Stimulated activated CD4-positive, alpha-beta T cell treated with anti-CD3 and anti-CD28 coated beads, Interleukin-12 subunit alpha, Interleukin-12 subunit beta, amount 100 ng/mL, for 48 hours (primary cell): ENCODE measurements at places on chromosomes 6 and 20.

DNA sequence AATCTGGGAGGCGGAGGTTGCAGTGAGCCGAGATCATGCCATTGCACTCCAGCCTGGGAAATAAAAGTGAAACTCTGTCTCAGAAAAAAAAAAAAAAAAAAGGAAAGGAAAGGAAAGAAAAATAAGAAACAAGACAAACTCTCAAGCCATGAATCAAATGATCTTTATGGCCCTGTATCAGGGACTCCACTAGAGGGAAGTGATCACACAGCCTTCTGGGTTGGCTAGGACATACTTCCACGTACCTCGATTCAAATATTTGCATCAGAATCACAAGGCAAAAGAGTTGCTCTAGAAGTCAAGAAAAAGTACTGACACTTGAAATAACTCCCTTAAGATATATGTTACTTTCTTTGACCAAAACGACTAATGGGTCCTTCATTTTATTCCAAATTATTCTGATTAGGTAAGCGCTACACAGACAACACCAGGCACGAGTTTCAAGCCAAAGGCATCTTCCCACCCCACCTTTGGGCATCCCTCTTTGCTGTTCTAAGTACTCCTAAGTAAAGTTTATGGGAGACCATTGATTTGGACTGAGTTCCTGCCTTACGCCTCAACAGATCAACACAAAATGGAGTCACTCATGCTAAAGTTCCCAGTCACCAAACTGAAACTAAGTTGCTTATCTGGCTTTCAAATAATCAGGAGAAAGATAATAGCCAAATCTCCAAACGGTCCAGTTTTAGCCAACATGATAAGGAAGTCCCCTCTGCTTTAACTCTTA is 77.5 kb upstream of the NT5E start:
- no peak for DNase-seq

- DNase-seq = no peak
Observed at GRCh38 chr20:52259295-52259694, 67.7 kb upstream of the ZFP64 start.

DNA sequence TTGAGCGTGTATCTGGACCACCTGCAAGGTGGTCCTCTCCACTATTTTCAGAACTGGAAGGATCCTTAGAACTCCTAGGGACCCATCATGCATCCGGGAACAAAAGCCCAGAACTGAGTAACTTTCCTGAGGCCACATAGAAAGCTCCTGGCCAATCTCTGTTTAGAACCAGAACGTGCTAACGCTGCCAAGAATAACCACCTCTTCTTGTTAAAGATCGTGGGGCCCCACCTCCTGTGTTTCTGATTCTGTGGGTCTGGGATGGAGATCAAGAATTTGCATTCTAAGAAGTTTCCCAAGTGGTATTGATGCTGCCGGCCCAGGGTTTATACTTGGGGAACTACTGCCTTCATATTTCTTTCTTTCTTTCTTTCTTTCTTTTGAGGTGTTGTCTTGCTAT is 13.3 kb downstream of the CD40 start:
- DNase-seq = no peak

DNA sequence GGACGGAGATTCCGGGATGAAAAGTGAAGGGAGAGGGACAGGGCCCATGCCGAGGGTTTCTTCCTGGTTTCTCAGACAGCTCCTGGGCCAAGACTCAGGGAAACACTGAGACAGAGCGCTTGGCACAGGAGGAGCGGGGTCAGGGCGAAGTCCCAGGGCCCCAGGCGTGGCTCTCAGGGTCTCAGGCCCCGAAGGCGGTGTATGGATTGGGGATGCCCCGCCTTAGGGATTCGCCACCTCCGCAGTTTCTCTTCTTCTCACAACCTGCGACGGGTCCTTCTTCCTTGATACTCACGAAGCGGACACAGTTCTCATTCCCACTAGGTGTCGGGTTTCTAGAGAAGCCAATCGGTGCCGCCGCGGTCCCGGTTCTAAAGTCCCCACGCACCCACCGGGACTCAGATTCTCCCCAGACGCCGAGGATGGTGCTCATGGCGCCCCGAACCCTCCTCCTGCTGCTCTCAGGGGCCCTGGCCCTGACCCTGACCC is 55.0 kb upstream of the HLA-A start:
- no peak for DNase-seq

DNA sequence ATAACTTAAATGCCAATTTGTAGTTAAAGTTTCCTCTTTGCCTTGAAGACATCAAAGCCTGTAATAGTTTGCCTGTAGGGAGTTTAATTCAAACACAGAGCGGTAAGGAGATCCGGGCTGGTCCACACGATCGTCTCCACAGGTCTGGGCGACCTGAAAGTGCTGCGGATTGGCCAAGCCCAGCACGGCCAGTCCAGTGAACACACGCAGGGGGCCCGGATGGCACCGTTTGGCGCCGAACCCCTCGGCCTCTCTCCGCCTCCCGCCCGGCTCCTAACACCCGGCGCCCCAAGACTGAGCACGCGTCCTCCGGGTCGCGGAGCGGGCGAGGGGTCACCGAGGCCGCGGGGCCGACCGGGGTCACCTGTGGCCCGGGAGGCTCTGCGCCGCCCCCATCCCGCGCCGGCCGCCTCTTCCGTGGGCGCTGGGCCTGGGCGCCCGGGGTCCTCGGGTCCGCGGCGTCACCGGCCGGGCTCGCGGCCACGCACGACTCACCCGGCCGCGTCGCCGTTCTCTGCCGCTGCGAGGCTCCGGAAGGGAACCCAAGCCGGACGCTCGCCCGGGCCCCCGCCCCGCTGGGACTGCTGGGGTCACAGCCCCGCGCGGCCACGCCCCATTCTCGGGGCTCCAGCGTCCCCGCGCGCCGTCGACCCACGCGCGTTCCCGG is 481 bp downstream of the SERPINB6 start:
- DNase-seq = no peak

DNA sequence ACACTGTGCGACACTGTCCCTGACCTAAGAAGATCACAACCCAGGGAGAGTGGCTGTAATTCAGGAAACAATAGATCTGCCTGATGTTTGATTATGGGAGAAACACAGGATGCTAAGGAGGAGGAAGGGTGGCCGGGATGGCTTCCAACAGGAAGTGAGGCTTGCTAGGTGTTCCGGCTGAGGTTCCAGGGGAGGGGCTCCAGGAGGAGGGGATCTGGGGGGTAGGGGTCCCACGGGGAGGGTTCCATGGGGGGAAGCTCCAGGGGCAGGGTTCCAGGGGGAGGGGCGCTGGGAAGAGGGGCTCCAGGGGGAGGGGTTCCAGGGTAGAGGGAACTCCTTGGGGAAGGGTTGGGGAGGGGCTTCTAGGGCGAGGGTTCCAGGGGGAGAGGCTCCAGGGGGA is 48.6 kb downstream of the DAAM2 start:
- DNase-seq = no peak

DNA sequence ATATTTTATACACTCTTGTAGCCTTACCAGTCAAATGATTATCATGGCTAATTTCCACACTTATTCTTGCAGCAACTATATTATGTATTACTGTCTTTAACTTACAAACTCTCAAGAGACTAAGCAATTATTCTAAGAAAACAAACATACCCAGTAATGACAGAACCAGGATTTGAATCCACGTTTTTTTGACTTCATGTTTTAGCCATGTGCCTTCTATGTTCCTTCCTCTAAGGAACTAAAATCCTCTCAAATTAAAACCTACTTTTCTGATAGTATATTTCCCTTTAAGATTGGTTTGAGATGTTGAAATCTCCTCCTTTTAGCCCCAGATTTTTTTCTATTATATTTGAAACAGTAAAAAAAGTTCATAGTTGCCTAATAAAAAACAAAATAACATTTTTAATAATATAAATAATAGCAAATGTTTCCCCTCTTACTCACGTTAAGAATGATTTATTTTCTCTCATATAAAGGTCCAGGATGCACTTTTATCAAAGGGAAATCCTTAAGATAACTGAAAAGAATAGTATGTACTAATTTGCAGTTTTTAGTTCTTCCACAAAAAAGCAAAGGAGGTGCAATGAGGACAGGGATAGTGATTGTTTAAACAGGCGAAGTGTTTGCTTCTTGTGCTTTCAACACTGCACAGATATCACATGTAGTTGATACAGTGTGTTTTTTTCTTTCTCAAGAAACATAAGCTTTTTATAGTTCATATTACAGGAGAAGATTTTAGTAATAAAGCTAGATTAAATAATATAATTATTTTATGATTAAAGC is 54.0 kb downstream of the VTA1 start:
- no peak for DNase-seq

- DNase-seq = no peak
Observed at GRCh38 chr6:158772851-158773371, 46.3 kb downstream of the EZR start.

- no peak for DNase-seq
Observed at GRCh38 chr6:423055-423798, 31.7 kb downstream of the IRF4 start.

DNA sequence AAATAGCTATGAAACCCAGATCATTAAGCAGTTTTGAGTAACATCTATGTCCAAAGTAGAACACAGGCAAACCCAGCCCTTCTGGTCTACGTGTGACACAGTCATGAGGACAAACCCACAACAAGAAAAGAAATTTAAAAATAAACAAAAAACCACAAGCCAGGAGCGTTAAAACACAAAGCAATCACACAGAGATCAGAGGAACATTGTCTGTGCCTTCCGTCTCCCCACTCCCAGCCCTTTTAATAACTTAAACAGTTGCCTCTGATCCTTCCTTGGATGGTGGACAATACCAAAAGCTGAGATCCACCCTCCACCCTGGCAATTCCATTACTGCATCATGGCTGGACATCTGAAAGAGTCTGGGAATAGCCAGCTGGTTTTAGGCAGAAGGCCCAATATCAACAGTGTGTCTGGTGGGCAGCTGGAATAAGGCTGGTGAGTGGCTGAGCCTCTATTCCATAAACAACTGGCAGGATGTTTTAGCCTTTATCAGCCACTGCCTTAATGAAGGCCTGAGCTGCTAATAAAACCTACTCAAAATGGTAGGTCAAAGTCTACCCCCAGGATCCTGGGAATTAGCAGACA is 15.7 kb upstream of the LAMA4 start:
- no peak for DNase-seq

DNA sequence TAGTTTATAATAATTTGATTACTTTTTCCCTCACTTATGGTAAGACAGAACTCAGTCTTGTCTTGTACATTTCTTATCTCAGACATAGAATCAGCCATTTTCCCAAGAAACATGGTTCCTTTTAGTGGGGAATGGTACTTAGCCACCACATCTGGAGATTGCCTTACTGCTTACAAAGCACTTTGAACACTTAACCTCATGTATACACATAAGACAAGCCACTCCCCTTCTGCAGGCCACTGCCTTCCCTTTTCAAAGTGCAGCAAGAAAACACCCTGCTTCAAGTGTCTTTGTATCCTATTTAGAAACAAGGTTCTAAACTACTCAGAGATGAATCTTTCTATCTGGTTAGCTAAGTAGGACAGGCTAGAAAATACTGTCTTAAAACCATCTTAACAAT is 159.2 kb downstream of the UBE3D start:
- no peak for DNase-seq

GRCh38 chr6:149329529-149329928 is 12.0 kb downstream of the TAB2 start:
- DNase-seq = no peak

GRCh38 chr20:52342913-52343312 is 151.3 kb upstream of the ZFP64 start:
- DNase-seq = no peak

DNA sequence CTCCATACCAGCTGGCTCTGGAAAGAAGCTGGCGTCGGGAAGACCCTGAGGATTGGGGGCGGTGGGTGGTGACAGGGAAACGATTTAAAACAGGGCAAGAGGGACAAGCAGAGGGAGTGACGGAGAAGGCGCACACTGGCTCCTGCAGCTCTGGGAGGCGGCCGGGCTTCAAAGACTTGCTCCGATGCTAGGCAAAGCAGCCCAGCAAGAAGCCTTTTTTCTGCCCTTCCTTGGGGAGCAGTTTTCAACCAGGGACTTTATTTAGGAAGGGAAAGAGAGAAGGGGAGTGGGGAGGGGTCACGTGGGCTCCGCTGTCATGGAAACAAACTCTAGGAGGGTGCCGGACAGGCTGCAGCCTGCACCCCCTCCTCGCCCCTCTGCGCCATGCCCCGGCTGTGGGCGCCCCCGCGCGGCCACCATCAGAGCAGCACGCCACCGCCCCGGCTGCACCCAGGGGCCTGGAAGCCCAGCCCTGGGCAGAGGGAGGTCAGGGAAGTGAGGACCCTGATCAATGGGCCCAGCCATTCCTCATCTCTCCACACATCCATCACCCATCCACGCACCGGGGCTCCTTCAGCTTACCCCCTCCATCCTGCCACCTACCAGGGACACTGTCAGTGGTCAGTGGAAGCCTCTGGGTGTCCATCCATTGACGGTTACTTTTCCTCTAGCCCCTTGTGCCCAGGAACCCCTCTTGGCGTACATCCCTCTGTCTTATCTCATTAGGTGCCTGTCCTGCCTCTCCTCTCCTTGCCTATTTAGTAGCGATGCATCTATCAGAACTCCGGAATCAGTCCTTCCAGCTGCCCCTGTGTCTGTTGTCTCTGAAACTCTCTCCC is 66.6 kb upstream of the CCDC167 start:
- DNase-seq = peak; percentile 32

- DNase-seq = no peak
Observed at GRCh38 chr6:54629131-54629530, 217.4 kb upstream of the FAM83B start.

DNA sequence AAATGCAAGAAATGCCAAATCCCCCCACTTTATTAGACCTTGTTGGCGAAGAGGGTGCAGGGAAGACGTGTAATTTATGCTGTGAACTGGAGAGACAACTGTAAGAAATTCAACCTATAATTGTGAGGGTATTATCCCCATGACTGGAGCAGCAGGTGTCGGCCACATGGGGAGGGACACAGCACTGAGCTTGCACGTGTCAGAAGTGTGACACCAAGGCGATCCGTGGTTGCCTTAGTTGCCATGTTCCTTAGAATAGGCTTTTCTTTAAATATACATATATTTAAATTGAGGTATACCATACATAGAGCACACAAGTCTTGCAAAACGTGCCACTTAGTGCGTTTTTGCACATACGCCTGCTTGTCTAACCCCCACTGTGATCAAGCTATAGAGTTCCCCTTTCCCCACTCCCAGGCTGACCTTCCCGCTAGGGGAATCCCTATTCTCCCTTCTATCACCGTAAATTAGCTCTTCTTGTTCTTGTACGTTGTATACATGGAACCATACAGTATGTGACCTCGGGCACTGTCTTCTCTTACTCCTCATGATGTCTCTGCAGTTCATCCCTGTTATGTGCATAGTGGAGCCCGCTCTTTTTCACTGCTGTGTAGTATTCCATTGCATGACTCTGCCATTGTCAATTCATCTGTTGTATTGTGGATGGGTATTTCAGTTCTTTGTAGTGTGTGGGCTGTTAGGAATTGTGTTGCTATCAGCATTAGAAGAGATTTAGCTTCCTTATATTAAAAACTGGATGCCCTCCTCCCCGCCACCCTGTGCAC is 81.6 kb upstream of the PMEPA1 start:
- DNase-seq = no peak

DNA sequence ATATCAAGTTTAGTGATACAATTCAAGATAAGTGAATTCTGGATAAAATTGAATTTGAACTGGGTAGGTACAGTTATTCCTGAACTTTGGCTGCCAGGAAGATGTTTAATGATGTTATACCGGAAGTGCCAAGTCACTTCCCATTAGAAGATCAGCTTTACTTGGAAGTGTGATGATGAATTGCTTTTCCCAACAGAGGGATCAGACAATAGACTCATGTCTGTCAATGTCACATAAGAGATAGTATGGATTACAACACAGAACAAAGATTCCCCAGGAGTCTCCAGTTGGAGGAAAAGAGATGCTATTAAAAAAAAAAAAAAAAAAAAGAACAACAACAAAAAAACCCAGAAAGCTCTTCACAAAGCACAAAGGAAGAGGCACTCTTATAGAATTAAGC is 497.9 kb upstream of the EPHA7 start:
- DNase-seq = no peak

GRCh38 chr20:33947709-33948295 is 45.9 kb upstream of the RALY start:
- DNase-seq = peak; percentile 63
